ENCODE measurements at places on chromosomes 12 and 14.

DNA sequence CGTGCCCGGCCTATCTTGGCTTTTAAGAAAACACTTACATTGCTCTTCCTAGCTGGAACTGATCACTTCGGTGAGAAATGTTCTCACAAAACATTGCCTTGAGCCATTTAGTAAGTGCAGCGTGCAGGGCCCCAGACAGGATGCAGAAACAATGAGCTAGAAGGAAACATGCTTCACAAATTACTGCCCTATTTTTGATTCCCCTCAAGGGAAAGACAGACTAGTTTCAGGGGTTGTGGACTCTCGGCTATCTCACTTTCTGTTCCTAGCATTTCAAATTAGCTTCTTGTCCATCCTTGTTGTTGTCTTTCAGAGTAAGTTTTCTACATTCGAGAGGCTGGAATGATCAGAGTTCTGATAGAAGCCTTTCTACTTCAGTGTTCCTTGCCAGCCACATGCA lies 21.6 kb downstream of the TGFB3 start:
- DNase-seq = no peak

DNA sequence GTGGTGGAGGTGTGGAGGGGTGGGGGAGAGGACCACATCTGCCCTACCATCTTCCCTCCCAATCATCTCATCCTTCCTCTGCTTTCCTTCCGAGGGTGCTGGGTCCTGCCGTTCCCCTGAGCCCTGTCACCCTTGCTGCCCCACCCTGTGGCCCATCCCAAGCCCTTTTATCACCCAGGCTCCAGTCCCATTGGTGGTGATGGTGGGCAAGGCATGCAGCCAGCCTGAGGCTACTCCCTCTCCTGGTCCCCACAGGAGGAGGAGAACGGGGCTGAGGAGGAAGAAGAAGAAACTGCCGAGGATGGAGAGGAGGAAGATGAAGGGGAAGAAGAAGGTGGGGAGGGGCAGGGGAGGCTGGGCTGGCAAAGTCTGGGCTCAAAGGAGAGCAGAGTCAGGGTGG lies 2.7 kb upstream of the LAG3 start:
- DNase-seq = no peak

- no peak for DNase-seq
Observed at GRCh38 chr12:76782526-76782925, 18.6 kb downstream of the ZDHHC17 start.

DNA sequence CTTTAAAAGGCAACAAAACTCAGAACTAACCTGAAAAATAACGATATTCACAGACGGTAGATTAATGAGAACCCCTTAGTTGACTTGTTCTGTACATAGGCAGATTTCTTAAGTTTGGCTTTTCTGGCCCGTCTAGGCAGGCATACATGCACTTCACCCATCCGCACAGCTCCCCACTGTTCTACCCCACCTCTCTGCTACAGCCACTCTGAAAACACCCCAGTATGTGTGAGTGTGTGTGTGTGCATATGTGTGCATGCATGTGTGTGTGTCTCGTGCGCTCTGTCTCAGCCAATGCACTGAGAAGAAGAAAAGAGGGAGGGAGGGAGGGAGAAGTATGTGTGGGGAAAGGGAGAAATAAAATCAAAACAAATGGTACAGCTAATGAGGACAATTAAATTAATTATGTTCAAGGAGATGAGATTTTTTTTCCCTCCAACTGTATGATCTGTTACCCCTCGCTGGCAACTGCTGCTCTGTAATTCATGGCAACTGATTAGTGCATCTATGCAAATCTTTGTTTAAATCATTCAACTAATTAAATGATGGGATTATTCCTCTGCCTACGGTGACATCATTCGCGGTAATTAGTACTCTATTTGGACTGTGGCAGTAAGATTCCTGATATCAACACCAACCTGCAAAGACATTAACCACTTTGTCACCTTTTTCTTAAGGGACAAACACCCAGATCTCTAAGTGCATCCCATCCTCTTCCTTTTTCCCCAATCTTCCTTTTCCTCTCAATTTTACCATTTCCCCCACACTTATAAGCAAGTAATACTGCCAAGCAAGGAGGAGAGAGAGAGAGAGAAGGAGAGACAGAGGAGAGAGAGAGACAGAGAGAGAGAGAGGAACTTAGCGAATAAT lies 2.2 kb upstream of the LMO3 start:
- no peak for DNase-seq

Measured in IMR-90 (cell line).